ENCODE measurements at places on chromosomes 3 and 15.

DNA sequence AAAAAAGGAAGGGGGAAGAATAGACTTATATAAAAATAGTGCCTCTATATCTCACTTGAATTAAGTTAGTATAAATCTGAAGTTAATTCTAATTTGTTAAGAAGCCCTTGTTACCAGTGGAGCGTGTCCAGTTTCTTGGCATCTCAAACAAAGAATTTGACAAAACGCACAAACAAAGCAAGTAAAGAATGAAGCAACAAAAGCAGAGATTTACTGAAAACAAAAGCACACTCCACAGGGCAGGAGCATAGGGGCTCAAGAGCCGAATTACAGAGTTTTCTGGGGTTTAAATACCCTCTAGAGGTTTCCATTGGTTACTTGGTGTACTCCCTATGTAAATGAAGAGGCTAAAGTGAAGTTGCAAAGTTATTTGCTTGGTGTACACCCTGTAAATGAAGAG, 34.0 kb upstream of the GK5 start:
- no peak for DNase-seq

DNA sequence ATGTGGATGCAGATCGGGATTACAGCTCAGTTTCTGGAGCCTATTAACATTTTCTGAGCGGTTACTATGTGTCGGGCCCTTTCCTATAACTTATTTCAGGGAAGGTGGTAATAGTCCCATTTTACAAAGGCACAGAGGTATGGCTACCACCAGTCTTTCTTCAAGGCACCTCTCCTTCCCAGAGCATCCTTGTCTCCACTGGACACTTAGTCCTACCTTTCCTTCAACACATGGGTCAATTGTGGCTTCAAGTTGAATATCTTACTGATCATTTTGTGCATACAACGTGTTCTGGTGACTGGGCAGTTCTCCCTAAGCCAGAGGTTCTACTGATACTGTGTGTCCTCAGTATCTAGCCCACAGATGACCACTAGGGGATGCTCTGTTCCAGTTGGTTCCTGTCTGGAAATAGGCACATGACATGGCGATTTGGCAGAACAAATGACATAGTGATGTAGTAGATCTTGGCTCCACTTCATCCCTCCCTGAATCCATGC, 60.7 kb upstream of the CMTM8 start:
- peak; percentile 61 for DNase-seq

- no peak for DNase-seq
Observed at GRCh38 chr3:127542441-127542952, 48.0 kb downstream of the TPRA1 start.

GRCh38 chr3:177229791-177230190, 32.5 kb upstream of the TBL1XR1 start:
- no peak for DNase-seq

DNA sequence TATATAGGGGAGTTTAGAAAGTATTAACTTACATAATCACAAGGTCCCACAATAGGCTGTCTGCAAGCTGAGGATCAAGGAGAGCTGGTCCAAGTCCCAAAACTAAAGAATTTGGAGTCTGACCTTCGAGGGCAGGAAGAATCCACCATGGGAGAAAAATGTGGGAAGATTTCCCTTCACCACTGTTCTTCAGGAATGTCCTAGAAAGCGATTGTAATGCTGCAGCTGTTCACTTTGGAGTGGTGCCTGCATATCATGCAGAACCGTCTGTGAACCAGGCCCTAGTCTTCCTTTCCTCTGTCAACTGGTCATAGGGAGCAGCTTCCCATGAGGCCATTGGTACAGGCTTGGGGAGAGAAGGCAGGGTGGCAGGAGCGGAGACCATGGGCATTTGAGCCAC, 497.9 kb upstream of the ARPP21 start:
- DNase-seq: no peak

- no peak for DNase-seq
Observed at GRCh38 chr3:125128861-125129501, 73.2 kb upstream of the HEG1 start.

- no peak for DNase-seq
Observed at GRCh38 chr15:65819563-65819960, 27.5 kb upstream of the DENND4A start.

- no peak for DNase-seq
Observed at GRCh38 chr3:62774221-62774620, 101.0 kb downstream of the CADPS start.

DNA sequence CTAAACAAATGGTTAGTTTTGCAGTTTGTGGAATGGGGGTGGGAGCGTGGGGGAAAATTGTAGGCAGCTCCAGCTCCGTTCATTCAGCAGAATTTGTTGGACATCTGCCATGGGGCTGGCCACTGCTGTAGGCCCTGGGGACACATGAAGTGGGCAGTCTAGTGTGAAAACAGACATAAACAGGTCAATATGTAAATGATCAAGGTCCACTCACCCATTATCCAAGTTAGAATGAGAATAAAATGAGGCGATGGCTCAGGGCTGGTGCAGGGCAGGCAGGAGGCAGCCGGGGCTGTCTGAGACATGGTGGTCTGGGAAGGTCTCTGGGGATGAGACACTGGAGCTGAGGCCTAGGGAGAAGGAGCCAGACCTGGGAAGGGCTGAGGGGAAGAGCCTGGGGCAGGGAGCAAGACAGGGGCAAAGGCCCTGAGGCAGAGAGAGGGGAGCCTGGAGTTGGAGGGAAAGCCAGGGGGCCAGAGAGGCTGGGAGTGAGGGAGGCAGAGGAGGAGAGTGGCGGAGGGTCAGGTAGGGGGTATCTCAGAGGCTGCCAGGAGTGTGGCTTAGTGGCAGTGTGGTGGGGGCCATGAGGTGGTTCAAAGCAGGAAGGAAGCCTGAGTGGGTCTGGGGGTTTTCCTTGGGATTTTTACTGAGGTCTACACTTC, 6.2 kb upstream of the SLC6A6 start:
- DNase-seq: no peak

- no peak for DNase-seq
Observed at GRCh38 chr3:54758461-54758860, 169.4 kb downstream of the LRTM1 start.

DNA sequence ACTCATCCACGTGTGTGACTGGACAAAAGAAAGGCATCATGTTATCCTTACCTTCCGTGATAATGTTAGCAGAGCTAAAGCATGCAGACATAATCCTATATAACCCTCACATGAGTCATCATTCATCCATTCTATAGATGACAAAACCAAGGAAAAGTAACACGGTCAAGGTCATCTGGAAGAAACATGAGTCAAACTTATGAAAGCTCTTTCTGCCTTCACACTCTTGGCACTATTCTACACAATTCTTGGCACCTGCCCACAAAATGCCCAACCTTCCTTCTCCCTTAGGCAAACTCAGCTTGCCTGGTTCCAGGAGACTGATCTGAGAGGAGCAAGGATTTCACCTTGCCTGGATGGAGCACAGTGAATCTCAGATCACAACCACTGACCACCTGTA, 66.9 kb downstream of the PRICKLE2 start:
- no peak for DNase-seq

DNA sequence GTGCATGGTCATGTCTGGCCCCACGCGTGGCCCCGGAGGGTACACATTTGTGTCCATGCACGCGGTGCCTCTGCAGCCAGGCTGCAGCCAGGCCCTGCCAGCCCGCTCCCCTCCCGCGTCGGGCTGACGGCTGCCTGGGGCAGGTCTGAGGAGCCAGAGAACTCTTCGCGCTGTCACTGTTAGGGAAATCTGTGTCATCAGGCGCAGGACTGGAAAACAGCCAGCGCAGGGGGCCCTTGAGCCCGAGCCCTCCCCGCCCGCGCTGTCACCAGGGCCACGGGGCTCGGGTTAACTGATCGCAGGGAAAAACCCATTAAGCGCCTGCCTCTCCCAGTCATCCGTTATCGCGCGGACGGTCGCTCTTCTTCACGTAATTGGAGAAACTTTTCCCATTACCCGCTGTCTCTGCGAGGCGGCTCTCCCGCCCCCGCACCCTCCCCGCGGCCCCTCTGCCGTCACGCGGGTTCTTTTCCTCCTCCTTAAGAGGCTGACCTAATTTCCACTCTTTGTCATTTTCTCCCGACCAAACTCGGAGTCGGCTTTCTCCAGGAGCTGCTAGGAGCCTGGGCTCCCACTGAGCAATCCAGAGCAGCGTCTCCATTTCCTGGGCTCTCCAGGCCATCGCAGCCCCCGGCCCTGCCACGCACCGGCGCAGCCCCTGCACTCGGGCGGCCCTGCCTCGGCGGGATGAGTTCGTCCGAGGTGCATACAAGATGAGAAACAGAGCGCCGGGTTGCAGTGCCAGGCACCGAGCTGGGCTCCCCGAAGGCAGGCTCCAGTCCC, 57.5 kb upstream of the PRR23E start:
- DNase-seq: peak; percentile 55

- DNase-seq: no peak
Observed at GRCh38 chr3:105364128-105364527, 2.6 kb upstream of the ALCAM start.

DNA sequence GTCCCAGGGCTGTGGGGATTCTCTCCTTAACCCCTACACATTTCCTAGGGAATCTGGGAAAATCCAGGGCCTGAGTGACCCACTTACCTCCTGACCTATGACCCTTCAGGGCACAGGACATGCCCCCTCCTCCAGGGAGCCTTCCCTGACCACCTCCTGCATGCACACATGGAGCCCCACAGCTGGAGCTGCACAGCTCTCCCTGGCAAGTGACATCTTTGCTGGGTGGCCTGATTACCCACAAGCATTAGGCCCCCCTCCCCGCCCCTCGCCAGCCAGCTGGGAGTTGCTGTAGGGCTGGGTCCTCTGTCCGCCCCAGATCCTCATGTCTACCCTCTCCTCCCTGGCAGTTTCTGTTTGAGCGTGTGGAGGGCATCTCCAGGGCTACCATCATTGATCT, 21.4 kb downstream of the HDAC11 start:
- DNase-seq: no peak

- DNase-seq: no peak
Observed at GRCh38 chr3:37984596-37984995, 6.0 kb upstream of the VILL start.

GRCh38 chr3:150528354-150528797, 17.9 kb downstream of the SERP1 start:
- no peak for DNase-seq

- DNase-seq: no peak
Observed at GRCh38 chr3:24945563-24945962, 450.9 kb upstream of the THRB start.

DNA sequence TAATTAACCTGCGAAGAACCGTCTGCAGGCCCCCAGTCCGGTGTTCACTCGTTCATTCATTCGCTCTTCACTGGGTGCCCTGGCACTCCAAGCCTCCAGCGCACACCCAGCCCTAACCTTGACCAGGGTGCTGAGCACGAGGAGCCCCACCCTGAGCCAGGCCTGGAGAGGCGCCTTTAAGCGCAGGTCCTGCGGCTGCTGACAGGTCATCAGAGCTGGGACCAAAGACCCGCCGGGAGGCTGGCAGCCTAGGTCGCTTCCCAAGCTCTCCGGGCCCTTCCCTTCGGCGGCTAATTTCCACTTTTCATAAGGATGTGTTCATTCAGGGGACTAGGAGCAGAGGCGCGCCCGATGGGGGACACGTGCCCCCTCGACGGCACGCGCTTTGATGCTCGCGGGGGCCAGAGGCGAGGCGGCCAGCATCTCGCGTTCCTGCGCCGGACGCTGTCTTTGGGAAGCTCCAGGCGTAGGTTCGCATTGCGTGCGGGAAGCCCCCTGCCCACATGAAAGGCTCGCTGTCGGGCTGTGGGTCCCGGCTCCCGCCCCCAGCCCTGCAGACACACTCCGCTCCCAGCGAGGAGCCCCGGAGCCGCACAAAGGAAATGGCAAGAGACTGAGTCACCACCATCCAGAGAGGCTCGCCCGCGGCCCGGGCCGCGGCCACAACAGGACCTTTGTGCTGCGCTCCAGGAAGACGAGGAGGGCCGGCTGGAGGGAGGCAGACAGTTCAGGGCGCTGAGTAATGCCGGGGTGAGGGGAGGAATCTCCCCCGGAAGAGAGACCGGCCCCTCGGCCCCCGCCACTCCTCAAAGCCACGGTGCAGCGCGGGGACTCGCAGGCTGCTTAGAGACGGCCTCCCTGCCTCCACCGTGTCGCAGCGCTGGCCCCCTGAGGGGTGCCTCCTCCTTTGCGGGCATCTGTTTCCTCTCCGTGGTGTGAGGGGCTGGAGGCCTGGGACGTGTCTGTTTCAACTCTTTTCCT, 266.4 kb upstream of the HES1 start:
- DNase-seq: peak; percentile 51

- DNase-seq: no peak
Observed at GRCh38 chr15:39188930-39189329, 391.9 kb upstream of the THBS1 start.

- no peak for DNase-seq
Observed at GRCh38 chr15:74122403-74123130, 7.8 kb upstream of the ISLR2 start.

- DNase-seq: no peak
Observed at GRCh38 chr3:112987710-112988334, 3.0 kb upstream of the GTPBP8 start.

- DNase-seq: peak; percentile 36
Observed at GRCh38 chr15:77568973-77569728, 63.6 kb downstream of the LINGO1 start.

- no peak for DNase-seq
Observed at GRCh38 chr15:70792171-70792573, 28.8 kb upstream of the UACA start.

GRCh38 chr15:71755092-71755970, 55.0 kb upstream of the NR2E3 start:
- no peak for DNase-seq

DNA sequence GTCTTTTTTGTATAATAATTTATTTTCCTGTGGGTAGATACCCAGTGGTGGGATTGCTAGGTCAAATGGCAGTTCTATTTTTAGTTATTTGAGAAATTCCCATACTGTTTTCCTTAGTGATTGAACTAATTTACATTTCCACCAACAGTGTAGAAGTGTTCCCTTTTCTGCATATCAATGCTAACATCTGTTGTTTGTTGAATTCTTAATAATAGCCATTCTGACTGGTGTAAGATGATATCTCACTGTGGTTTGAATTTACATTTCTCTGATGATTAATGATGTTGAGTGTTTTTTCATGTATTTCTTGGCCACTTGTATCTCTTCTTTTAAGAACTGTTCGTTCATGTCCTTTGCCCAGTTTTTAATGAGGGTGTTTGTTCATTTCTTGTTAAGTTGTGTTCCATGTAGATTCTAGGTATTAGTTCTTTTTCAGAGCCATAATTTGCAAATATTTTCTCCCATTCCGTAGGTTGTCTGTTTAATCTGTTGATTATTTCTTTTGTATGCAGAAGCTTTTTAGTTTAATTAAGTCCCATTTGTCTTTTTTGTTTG, 713.3 kb upstream of the EPHA6 start:
- DNase-seq: no peak
